ENCODE measurements at places on chromosomes 6 and 20.

GRCh38 chr6:37572334-37572733, 72.6 kb upstream of the CCDC167 start:
- DNase-seq = no peak

DNA sequence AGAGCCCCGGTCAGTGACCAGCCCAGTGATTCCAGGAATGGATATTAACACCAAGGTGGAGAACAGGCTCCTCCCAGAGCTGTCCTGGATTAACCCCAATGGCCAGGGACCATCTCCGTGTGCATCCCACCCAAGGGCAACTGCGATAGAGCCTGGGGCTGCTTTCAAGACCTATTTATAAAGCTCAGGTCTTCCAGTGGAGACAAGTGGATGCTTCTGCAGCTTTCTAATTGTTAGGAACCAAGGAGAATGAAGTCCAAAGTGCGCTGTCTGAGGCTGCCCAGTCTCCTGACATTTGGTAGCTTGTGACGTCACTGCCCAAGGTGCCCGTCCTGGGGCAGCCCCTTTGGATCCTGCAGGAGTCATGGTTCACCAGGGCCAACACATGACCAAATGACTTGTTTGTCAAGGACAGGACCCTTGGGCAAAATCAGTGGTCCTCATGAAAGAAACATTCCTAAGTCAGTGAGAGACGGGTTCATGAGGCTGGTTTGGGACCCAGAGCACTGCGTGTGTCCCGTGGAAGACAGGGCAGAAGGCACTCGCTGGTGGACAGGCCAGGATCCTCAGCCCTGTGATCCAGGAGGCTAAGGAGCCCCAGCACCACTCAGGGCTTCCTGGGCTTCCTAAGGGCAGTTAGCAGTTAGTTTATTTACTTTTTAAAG, 174.9 kb downstream of the ANKRD60 start:
- no peak for DNase-seq

GRCh38 chr6:3290149-3290930, 31.6 kb downstream of the PSMG4 start:
- no peak for DNase-seq

DNA sequence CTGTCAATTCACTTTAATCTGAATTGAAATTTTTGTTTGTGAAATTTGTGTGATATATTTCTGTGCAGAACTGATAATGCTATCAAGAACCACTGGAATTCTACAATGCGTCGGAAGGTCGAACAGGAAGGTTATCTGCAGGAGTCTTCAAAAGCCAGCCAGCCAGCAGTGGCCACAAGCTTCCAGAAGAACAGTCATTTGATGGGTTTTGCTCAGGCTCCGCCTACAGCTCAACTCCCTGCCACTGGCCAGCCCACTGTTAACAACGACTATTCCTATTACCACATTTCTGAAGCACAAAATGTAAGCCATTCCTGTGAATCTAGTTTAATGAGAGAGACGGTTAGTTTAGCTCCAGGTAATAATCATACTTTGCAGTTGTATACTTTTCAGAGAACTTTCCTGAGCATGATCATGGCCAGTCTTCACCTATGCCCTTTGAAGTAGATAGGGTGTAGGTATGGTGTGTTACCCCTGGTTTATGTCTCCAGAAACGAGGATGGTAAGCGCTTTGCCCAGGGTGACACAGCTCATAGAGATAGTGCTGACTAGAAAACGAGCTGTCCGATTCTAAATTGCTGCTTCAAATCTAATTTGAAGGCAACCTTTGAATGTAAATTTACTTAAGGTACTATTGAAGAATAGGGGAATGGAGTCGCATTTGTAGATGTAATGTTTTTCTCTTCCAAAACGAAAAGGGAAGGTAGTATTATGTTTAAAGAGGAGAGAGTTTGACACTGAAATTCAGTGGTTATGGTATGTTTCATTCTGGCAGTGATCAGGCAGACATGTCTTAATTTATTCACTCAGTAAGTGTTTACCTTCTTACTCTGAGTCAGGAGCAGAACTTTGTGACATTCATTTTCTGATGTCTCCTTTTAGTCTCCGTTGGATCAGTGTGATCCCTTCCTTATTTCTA, 11.4 kb downstream of the MYB start:
- DNase-seq = no peak

- DNase-seq = no peak
These were observed 85.4 kb downstream of the HFE start for GRCh38 chr6:26172608-26172968.

- DNase-seq = no peak
These were observed 23.6 kb downstream of the HLA-G start for GRCh38 chr6:29851190-29851589.

- DNase-seq = no peak
These were observed 26.3 kb upstream of the RIMS4 start for GRCh38 chr20:44836601-44837120.

- DNase-seq = no peak
These were observed 148.8 kb downstream of the CFAP61 start for GRCh38 chr20:20201124-20201523.

GRCh38 chr6:66184091-66184490, 477.1 kb upstream of the EYS start:
- no peak for DNase-seq

DNA sequence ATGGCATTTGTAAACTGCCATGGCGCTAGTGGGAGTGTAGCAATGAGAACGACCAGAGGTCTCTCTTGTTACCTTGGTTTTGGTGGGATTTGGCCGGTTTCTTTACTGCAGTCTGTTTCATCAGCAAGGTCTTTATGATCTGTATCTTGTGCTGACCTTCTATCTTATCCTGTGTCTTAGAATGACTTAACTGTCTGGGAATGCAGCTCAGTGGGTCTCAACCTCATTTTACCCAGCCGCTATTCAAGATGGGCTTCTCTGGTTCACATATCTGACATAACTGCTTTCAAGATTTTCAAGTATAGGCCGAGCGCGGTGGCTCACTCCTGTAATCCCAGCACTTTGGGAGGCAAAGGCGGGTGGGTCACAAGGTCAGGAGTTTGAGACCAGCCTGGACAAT, 1.9 kb upstream of the SFT2D1 start:
- no peak for DNase-seq

DNA sequence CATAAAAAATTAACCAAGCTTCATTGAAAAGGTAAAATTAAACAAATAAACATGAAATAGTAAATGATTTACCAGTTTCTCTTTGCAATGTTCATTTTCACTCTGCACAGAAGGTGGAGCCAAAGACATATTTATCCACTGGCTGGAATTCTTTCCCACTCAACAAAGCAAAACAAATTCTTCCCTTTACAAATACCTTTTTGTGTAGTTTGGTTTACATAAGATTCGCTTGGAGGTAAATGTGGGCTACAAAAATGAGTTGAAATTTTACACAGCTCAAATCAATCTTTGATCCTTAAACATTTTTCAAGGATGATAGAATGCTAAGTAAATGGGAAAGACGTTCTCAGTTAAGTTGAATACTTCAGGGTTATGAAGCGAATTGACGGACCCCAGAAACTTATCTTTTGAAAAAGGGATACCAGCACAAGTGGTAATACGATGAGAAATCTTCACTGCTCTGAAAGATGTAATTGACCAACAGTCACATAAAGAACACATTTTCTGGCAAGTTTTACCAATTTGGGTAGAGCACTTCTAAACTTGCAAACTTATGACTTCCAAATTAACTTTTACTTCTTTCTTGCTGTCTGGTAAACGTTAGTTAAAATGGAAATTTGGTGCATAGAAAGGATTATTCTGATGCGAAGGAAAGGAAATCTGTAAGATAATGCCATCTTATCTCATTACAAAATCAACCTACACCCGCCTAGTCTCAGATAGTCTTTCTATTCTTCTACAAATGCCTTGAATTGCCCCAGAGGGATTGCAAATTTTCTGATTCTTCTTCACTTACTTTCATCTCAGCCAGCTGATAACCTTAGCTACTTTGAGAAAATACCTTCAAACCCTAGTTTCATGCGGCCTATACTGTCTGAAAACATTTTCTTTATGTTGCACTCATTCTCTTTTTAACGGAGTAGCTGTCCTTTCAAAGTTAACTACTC, 4.7 kb upstream of the GJA1 start:
- DNase-seq = no peak

- no peak for DNase-seq
These were observed 735 bp downstream of the FAM135A start for GRCh38 chr6:70413992-70414494.

GRCh38 chr6:43188426-43188825, 6.4 kb downstream of the CUL9 start:
- no peak for DNase-seq

- no peak for DNase-seq
These were observed 60.3 kb downstream of the RSPO3 start for GRCh38 chr6:127178746-127179145.

DNA sequence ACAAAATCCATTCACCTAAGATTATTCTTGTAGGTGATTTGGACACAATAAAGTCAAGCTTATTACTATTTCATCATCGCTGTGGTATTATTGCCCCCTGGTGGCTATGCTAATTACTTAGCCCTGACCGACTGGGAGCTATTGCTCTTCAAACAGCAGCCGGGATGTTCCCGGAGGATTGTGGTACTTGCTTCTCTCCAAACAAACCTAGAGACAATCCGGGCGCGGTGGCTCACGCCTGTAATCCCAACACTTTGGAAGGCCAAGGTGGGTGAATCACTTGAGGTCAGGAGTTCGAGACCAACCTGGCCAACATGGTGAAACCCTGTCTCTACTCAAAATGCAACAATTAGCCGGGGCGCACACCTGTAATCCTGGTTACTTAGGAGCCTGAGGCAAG, 15.4 kb upstream of the STMND1 start:
- peak; percentile 26 for DNase-seq

DNA sequence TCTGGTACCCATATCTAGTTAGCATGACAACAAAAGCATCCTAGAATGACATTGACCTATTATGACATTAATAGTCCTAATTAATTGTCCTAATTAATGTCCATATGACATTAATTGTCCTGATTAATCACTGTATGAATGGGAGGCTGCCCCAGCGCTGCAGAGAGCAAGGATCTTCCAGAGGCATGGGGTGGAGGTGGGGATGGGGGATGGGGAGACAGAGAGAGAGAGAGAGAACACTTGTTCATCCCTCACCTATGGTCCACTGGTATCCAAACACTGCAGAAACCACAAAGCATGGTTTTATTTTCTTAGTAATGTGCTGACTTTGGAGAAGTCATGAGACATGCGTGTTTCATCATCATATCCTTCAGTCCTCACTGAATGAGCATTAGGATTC, 235.1 kb downstream of the FNDC1 start:
- DNase-seq = no peak

DNA sequence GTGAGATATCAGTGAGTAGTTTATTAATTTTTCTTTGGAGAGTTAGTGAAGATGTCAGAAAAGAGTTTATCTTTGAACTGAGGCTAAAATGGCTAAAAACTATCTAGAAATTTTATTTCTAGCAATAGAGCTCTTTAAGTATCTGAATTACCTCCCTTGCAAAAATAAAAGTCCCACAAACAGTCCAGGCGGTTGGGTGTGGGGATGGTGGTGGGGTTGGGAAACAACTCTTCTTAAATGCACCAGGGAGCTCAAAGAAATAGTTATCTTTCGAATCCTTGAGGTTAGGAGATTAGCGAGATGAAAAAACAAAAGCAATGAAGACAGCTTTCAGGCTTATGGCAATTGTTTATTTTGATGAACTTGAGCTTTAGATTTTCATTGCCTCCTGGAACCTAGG, 1299.1 kb upstream of the ADGRB3 start:
- DNase-seq = no peak

- no peak for DNase-seq
These were observed 23.1 kb downstream of the ACOT13 start for GRCh38 chr6:24689964-24690363.

GRCh38 chr6:166406197-166406596, 23.5 kb upstream of the MPC1 start:
- DNase-seq = no peak

GRCh38 chr6:81818901-81819361, 66.5 kb upstream of the TENT5A start:
- DNase-seq = no peak

GRCh38 chr6:107132330-107132954, 17.1 kb upstream of the BEND3 start:
- peak; percentile 31 for DNase-seq

GRCh38 chr6:168001029-168001332, 3.5 kb downstream of the KIF25 start:
- no peak for DNase-seq

DNA sequence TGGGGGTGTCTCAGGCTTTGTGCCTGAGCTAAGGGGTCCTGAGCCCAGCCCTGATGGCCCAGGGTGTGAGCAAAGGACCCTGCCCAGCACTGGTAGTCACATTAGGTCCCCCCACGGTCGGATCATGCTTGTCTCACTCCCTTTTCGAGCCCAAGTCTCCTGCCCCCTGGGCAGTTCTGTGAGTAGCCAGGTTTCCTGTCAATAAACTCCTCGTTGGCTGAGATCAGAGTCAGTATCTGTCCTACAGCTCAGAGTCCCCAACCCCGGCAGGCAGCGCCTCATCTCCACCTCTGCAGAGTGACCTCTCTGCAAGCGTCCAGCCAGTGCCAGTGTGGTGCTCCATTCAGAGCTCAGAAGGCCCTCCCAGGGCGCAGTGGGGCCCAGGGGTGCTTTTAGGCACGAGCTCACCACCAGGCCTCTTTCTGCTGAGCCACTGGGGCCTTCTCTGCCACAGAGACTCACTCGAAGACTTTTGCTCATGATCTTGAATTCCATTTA, 93.7 kb upstream of the PMEPA1 start:
- no peak for DNase-seq

DNA sequence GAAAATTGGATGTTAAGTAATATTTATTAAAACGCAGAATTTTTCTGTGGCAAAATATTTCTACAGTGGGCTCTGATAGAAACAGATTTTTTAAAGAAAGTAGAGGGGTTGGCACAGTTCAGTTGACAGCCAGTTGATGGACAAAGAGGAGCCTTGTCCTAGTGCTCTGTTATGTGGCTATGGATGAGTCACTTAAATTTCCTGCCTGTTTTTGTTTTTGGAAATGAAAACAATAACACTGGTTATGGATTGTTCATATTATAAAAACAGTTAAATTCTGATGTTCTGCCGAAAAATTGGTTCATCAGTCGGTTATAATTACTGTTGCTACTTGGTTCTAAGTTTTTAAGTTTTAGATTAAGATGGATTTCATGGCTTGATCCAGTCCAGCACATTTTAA, 42.8 kb downstream of the MYO6 start:
- DNase-seq = peak; percentile 67

DNA sequence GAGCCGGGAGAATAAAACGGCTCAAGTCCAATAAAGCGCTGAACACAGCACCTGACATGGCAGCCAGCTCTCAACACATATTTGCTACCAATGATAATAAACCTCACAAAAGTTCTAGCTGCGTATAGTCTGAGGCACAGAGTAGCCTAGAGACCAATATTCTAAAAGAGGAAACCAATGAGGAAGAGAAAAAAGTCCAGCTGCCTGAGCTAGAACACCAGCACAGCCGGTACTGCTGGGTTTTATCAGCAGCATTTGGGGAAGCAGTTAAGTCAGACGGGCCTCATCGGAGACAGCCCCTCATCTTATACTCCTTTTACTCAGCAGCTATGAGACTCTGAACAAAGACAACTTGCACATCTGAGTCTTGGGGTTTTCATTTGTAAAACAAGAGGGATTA, 2.4 kb upstream of the RTF2 start:
- DNase-seq = no peak

- no peak for DNase-seq
These were observed 38.0 kb downstream of the PHIP start for GRCh38 chr6:79040083-79040482.
